Vein endothelial cell (primary cell): ENCODE measurements at places on chromosomes 7 and 10. TPM values are rescaled to one million over a fixed set of nuclear protein-coding genes. Genes with fewer than 3 reads are reported as not detected.

Gene AP1S1
- 149 and 181 TPM in 2 replicates for total RNA-seq

Gene CALML5
- not detected in 2 replicates for total RNA-seq

Gene PRXL2A
- total RNA-seq = 156 and 173 TPM in 2 replicates

Gene GCK
- 0.19 and 0.65 TPM in 2 replicates for total RNA-seq

Gene NKX2-3
- not detected in 2 replicates for total RNA-seq

Gene GIMAP8
- total RNA-seq = 49.6 and 68.7 TPM in 2 replicates

Gene KLLN
- total RNA-seq = 0.33 and 0.57 TPM in 2 replicates

Gene KLF14
- total RNA-seq = not detected in 2 replicates

Gene WEE2
- total RNA-seq = not detected in 2 replicates

Gene XRCC2
- total RNA-seq = 2.9 and 6.0 TPM in 2 replicates

Gene ANKRD2
- total RNA-seq = 0.65 and 1.1 TPM in 2 replicates

Gene GTPBP4
- total RNA-seq = 36.3 and 38.6 TPM in 2 replicates

Gene LRRC17
- 5.9 and 16.3 TPM in 2 replicates for total RNA-seq

Gene KAZALD1
- total RNA-seq = 0.33 and 0.57 TPM in 2 replicates

Gene SPDYE18
- total RNA-seq = 0.33 TPM in 1 of 2 replicates, not detected in the other

Gene NPY4R2
- total RNA-seq = not detected in 2 replicates

Gene RNF148
- 1.3 and 1.6 TPM in 2 replicates for total RNA-seq

Gene HOXA1
- total RNA-seq = 0.96 and 1.6 TPM in 2 replicates

Gene NYAP1
- total RNA-seq = 4.0 and 4.6 TPM in 2 replicates
